ENCODE measurements at places on chromosomes 3 and 15.

- no peak for DNase-seq
Observed at GRCh38 chr3:190361791-190362190, 26.2 kb upstream of the CLDN16 start.

GRCh38 chr3:25581823-25582222 lies 82.9 kb downstream of the TOP2B start:
- no peak for DNase-seq

- DNase-seq: no peak
Observed at GRCh38 chr3:46632792-46633191, 20.5 kb downstream of the FAM240A start.

DNA sequence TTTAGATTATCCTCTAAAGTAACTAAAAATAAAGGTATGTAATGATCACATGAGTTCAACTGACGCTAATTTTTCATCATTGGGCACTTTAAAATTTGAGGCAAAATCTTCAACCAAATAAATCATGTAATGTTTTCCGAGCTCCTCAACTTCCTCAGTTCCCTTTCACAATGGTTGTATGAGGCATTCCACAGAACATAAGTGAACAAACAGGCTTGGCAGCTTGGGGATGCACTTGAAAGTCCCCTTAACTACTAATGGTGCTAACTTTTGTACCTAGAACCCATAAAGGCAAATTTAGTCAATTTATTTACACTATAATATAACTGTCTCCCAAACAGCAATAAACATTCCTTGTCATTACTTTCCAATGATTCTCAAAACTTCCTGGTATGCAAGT lies 1137.9 kb downstream of the ROBO2 start:
- no peak for DNase-seq

- DNase-seq: no peak
Observed at GRCh38 chr15:68623301-68623892, 44.6 kb downstream of the CORO2B start.

DNA sequence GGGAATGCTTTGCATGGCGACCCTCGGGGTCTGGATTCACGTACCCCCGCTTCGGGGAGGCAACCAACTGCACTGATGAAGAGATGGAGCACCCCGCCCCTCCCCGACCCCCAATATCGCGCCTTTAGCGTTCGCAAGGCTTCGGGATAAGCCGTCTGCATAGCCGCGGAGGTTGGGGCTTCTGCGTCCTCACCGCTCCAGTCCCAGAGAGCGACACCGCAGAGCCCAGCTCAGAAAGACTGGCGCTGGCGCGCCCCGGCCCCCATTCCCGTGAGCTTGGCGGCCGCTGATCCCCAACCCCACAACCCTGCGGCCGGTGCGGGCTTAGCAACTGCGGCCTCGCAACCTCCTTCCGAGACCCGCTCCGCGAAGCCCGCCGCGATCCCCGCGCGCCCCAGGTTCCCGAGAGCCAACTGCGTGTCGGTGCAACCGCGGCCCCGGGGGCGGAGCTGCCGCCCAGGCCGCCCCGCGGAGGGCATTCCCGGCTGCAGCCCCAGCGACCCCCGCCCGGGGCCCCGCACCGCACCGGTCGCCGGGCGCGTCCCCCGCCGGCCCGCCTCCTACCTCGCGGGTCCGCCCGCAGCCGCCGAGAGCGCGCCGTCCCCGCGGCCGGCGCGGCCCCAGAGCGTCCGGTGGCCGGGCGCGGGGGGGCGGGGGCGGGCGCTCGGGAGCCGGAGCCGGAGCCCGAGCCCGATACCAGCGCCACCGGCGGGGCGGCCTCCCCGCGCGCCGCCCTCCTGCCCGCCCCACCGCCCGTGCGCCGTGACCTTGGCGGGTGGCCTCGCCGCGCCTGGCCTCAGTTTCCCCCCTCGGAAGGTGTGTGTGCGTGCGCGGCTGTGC lies 79.5 kb downstream of the IQSEC1 start:
- DNase-seq: no peak

DNA sequence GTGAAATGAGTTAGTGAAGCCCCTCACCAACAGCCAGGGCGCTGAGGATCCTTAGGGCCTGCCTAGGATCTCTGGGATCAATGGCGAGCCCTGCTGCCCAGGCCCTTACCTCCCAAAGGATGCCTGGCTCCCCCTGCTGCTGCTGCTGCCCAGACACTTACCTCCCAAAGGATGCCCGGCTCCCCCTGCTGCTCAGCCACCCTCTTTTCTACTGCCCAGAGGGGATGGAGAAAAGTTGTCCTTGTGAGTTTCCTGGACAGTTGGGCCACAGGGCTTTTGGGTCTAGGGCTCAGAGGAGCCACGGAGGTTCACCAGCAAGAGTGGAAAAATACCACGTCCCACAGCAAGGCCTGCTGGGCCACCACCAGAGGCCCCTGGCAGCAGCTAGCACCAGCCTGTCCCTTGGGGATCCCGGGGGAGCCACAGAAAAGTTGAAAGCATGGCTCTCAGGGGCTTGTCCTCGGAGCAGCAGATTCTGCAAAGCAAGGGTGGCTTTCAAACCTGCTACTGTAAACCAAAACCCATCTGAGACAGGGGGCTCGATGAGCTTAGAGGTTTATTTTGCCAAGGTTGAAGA lies 59.4 kb downstream of the SLC6A6 start:
- no peak for DNase-seq

DNA sequence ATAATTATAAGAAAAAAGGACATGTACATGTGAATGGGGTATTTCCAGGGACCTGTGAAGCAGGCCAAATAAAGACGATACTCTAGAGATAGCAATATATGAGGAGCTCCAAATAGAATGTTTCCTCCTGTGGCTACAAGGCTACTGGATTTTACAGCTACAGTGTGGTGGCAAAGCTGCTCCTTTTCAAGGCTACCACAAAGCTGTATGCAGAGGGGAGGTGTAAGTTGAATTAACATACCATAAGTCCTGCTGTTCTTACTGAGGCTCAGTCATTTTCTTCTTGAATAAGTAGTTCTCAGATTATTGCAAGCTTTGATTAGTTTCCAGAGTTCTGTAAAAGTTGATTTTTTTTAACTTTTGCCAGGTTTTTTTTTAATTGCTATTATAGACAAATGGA lies 1184.6 kb upstream of the EPHA6 start:
- no peak for DNase-seq

GRCh38 chr15:28125673-28126651 lies 26.8 kb upstream of the OCA2 start:
- no peak for DNase-seq

DNA sequence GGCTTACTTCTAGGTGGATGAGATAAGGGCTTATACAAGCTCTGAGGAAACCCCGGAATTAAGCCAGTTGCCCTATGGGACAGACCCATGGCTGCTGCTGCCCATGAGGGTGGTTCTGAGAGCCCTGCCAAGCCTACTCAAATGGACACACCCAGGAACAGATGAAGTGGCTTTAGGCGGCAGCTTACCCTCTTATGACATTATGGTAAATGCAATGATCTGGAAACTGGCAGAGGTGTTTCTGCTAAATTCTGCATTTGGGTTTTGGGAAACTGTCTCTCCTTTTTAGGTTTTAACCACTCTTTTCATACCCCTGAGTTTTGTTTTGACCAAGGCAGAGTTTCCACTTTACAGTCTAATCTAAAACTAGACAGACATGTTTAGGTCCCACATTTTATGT lies 9.0 kb upstream of the ZBED2 start:
- DNase-seq: no peak

GRCh38 chr15:64236156-64236894 lies 73.5 kb upstream of the PPIB start:
- DNase-seq: no peak

DNA sequence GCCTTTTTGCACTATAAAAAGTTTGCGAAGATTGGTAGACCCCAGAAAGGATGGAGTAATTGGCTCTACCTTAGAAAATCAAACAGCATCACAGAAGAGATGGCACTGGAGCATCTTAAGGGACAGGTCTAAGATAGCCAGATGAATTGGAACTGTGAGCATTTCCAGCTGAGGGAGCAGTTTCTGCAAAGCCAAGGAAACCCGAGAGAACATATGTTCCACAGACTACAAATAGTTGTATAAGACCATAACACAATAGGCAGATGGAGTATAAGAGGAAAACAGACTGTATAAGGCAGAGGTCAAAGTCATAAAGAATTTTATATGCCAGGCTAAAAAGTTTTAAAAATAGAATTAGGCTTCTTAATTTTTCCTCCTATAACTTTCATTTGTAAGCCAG lies 46.0 kb downstream of the TSC22D2 start:
- no peak for DNase-seq

- DNase-seq: peak; percentile 5
Observed at GRCh38 chr3:9397906-9398699, 688 bp downstream of the SETD5 start.

DNA sequence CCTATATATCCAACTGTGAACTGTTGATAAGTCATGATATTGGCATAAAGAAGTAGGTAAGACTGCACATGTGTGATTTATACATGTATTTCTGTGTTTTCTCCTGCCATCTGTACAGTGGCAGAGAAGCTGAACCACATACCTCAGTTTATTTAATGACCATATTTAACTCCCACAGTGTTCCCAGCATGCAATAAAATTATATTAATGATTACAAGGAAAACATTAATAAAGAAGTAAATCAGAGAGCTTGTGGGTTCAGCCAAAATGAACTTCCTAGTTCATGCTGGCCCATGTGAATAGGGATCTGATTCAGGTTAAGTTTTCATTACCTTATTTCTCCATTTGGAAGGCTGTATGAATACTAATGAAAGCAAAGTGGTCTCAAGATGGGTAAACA lies 439.2 kb downstream of the CNTN6 start:
- no peak for DNase-seq

DNA sequence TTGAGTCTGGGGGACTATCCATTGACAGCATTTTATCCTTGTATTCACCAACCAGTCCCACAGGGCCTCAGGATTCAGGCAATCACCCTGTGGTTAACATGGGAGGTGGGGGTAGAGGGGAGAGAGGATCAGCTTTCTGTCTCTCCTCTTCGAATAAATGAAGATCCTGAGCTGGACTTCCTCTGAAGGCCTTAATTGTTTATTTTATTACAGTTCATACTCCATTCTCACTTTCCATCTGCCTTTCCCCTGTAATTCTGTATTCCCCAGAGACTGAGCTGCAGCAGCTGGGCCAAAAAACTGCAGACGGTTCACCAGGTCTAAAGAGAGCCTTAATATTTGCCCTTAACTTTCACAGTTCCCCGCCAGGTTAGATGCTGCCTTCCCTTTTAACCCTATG lies 11.9 kb downstream of the TAGLN3 start:
- DNase-seq: no peak

GRCh38 chr3:36135863-36136262 lies 244.4 kb upstream of the STAC start:
- DNase-seq: no peak

DNA sequence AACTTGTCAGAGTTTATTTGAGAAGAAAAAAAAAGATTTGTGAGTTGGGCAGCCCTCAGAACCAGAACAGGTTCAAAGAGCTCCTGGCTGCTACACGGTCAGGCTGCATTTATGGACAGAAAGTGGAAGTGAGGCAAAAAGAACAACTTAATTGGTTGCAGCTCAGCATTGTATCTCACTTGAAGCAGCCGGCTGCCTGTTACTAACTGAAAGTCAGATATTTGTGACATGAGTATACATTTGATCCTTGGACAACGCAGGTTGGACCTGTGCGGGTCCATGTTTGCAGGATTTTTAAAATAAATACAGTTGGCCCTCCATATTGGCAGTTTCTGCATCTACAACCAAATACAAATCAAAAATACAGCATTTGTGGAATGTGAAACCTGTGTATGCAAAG lies 7.5 kb upstream of the ALDH1L1 start:
- no peak for DNase-seq

GRCh38 chr3:33833408-33834095 lies 35.1 kb downstream of the PDCD6IP start:
- no peak for DNase-seq

DNA sequence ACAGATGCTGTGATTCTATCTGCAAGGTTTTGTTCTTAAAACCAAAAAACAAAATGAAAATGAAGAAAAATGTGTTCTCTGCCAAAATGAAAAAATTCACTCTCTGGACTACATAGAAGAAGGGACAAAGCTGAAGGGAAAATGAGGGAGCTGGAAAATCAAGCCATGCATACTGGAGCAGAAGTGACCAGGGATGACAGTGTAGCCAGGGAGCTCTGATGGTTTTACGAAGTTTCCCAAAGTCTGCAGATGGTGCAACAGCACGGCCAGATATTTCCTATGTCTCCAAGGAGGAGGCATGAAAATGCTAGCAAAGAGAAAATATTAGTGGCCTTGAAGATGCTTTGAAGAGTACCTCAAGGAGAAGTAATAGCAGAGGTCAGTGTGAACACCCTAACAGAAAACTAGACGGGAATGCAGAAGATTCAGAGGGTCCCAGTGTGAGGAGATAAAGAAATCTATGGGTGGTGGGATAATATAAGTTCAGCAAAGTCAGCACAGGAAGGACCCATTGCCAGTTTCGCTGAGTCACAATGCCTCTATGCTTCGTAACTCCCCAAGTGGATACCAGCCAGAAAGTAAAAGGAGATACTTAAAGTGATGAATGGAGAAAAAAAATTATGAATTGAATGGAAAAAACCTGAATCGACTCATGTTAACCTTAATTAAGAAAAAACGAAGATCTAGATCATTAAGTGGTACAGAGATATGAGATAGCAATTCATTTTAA lies 39.0 kb upstream of the POMGNT2 start:
- DNase-seq: no peak

- no peak for DNase-seq
Observed at GRCh38 chr3:123613543-123613942, 28.7 kb upstream of the HACD2 start.

DNA sequence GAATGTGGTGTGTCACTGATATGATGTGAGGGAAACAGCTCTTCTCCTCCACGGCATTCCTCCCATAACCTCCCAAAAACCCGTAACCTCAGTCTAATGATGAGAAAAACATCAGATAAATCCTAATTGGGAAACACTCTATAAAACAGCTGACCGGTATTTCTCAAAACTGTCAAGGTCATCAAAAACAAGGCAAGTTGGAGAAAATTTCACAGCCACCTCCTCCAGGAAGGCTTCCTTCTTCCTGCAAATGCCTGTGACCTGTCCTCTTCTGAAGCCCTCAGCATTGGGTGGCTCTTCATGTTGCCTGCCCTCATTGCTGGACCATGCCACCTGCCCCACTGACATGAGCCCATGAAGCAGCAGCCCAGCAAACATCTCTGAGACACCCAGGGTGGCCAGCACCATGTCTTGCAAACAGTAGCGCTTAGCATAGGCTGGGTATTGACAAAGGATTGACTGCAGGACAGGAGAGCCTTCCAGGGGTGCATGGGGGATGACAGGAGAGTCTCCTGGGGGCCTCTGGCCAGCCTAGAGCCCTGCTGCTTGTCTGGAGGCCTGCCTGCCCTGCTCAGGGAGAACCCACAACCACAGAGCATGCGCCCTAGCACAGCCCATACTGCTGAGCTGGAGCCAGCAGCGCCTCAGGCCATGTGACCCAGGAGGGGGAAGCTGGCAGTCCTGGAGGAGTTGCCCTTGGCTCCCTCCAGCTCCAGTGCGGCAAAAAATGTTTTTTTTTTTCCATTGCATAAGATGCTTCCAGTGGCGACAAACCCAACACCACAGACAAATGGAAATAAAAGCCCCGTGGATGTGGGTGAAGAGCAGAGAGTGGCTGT lies 49.7 kb downstream of the XXYLT1 start:
- no peak for DNase-seq

DNA sequence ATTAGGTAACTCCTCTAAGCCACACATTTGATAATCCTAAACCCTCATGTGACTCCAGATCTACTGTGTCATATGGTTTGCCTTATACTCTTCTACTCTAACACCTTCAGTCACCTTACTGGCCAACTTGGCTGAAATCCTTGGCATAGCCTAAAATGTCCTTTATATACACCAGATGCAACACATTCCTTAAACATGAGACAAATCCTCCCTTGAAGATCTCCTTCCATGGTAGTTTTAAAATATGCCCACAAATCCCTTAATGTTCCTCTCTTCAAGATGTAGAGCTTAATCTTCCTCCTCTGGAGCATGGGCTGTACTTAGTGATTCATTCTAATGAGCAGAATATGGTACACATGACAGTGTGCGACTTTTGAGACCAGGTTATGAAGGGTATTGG lies 238.9 kb downstream of the SUCLG2 start:
- no peak for DNase-seq

Data from T-helper 22 cell (primary cell).